ENCODE measurements at places on chromosomes 6 and 20.

DNA sequence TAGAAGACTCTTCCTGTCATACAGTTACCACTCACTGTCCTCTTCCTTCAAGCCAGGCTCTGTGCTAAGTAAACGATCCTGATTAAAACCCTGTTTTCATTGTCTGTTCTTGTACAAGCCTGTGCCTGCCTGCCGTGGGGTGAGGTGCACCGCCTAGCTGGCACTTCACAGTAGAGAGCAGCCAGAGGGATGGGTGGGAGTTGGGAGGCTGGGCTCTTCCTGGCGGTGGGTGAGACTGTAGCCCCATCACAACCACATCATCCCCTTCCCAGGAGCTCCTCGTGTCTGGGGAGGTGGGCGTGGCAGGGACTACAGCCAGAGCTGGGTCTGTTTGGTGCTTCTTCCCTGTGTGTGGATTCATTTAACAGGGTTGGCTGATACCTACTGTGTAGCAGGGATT is 382.0 kb downstream of the TAF4 start:
- no peak for DNase-seq

DNA sequence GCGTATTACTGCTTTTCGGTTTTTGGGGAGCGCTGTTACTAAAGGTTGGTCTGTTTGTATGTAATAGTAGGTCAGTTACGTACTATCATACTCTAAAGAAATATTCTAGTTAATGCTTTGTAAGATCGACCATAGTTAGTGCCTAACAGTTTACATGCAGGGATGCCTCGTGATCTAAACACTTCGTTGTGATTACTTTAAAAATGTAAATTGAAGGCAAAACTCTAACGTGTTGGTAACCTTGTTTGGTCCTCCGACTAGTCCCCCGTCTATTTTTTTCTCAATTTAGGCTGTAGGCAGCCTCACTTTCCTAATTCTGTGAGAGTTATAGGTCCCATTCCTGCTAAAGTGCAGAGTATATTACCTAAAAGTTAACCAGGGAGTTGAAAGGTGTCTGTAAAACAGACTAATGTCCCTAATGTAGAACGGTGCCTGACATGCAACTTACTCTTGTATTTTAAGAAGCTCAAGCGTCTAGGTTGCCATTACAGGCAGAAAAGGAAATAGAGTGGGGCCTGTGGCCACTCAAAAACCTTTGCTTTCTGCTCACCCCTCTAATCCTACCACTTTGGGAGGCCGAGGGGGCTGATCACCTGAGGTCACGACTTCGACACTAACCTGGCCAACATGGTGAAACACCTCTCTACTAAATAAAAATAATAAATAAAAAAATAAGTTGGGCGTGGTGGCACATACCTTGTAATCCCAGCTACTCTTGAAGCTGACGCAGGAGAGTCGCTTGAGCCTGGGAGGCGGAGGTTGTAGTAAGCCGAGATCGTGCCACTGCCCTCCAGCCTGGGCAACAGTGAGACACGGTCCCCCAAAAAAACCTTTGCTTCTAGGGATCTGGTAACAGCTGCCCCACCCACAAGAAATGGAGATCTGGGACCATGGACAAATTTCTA is 37.8 kb downstream of the HFE start:
- DNase-seq, result no peak

GRCh38 chr6:11814106-11814505 is 35.5 kb upstream of the ADTRP start:
- no peak for DNase-seq

DNA sequence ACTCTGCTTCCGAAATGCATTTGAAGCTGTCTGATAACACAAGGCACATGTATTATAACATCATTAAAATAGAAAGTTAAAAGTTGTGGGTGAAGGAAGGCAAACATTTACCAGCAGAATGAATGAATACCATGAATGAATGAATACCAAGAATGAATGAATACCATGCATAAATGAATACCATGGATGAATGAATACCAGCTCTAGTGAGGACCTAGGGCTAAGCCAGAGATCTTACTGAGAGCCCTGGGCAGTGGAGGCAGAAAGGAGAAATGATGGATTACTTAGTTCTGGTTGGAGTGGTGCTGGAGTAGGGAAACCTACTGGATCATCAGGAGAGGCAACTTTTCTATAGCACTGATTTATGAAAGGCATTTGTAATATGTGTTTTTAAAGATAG is 998.0 kb downstream of the KIF16B start:
- no peak for DNase-seq

GRCh38 chr6:146017672-146018071 is 11.2 kb upstream of the GRM1 start:
- DNase-seq, result no peak

DNA sequence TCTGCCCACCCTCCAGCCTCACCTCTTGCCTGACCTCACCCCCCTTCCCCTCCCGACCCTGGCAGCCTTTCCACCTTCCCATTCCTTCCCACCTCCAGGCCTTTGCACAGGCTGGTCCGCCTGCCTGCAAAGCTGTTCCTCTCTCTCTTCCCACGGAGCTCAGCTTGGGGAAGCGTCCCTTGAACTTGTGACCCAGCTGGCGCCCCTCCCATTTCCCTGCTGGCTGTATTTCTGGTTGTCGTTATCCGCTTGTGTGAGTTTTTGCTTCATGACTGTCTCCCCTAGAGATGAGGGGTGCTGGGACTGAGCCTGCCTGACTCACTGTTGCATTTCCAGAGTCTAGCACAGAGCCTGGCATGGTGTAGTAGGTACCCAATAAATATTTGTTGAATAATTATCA is 32.5 kb downstream of the VSTM2L start:
- no peak for DNase-seq

DNA sequence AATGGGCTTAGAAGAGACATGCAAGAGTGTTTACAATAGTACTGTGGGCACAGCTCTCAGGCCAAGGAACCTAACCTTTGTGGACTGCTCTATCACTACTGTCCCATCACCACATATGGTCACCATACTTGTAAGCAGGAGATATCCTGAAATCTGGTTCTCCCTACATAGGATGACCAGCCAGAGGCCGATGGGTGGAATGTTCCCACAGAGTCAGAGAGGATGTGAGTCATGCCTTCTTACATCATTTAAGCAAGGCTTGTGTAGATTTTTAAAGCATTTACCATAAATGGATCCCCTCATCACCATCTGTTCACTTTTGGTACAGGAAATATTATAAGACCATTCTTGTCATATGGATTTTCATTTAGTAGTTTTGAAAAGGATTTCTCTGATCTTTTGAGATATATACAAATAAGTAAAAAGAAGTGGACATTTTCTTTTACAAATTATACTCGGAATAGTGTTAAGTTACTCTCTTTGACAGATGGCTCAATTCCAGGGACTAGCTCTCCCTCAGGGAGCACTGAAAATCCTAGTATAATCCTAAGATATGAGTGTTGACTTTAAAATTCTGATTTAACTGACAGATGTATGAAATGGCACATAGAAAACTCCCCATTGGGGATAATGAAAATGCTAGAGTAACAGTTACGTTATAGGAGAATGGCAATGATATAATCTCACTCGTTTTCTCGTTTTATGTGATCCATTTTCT is 6.6 kb downstream of the HTR1B start:
- no peak for DNase-seq

GRCh38 chr20:35702824-35703695 is 3.9 kb downstream of the ROMO1 start:
- DNase-seq, result no peak

DNA sequence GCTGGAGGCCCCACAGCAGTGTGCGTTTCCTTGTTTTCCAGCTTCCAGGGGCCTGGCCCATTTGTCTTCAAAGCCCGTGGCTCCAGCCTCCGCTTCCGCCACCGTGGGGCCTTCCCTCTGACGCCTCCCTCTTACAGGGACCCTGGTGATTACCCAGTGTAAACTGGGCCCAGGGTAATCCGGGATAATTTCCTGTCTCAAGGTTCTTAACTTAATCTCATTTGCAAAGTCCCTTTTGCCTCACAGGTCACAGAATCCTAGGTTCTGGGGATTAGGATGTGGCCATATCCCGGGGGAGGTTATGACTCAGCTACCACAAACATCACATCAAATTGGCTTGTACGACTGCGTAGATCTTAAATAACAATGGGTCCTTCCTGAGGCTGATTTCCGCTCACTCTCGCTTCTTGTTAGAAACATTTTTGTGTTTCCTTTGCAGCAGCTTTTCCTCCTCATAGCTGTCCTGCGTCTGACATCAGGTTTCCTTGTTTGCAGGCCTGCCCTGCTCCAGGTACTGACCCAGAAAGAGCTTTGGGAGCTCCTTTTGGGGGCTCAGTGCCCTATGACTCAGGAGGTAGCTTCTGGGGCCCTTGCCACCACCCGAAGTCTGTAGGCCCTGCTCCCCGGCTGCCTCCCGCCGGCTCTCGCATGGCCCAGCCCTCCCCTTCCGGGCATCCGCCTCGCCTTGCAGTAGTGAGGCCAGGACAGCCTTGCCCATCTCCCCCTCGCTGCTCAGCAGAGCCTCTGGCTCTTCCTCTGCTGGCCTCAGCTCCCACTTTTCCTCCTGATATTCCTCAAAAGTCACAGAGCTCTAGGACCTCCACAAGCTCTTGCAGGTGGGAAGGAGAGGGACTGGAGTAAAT is 100.5 kb downstream of the ERMARD start:
- DNase-seq, result no peak

DNA sequence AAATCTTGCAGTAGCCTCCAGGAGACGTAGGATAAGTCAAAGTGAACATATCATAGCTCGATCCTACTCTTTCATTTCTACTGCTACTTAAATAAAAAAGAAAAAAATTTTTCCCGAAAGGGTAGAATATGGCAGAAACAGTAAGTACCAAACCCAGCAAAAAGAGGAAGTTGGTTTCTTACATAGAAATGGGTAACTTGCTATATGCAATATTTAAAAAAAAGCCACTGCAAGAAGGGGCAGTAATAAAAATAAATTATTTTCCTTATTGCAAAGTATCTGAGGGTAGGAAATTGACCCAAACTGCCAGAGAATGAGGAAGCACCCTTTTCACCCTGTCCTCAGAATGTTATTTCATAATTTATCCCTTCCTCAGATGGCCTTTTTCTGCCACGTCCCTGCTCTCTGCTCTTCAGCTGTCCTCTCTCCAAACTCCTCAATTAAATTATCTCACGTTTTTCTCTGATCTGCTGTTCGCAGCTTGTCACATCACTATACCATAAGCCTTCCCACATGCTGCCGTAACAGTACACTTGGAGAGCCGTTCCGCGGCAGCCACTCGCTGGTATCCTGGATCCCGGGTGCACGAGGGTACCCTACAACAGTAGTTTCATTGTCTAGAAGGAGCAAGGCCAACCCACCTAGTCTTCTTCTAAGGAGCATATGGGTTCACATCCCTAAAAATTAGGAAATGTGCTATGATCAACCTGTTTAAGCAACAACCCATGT is 149.6 kb downstream of the BACH2 start:
- DNase-seq, result no peak

DNA sequence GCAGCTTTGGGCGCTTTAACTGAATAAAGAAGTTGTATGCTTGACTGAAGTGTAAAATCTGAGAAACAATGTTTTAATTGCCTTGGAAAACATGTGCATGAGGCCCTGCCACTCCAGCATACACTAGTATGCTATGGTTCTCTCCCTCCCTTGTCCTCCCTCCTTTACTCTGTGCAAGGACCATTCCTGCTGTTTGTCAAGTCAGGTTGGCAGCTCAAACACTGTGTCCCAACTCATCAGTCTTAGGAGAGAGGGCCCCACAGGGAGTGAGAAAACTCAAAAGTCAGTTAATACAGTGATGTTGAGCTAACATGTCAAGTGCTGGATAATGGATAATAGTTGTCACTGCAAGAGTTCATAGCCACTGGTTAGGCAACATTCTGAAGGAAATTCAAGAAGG is 543.6 kb downstream of the GRIK2 start:
- DNase-seq, result no peak

DNA sequence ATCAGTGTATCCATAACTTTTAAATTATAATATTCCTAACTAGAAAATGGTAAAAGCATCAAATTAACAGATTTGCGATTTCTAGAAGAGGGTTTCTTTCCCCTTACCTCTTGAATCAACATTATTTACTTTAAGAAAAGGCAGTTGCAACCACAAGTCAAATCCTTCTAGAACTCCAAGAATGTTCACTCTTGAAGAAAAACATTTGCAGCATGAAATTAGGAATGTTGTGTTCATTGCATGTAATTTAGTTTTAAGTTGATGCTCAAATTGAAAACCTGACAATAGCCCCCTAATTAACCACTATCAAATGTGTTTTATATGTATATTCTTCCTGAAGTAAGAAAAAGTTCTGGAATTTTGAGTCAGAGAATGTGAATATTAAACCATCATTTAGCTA is 2.3 kb upstream of the REV3L start:
- DNase-seq, result no peak

DNA sequence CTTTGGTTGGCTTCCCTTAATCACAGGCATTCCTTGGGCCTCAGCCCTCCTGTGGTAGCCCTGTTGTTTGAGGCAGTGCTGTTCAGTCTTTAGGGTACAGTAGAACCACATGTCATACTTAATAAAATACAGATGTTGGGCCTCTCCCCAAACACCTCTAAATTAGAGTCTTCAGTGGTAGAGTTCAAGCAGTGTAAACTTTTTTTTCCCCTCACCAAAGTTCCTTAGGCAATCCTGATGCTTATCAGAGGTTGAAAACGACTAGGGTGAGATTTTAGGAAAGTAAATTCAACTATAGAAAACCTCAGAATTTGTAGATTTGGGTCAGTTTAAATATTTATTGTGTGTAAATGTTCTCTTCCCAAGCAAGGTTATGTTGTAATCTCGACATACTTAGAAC is 44.6 kb downstream of the BLTP3A start:
- DNase-seq, result no peak

DNA sequence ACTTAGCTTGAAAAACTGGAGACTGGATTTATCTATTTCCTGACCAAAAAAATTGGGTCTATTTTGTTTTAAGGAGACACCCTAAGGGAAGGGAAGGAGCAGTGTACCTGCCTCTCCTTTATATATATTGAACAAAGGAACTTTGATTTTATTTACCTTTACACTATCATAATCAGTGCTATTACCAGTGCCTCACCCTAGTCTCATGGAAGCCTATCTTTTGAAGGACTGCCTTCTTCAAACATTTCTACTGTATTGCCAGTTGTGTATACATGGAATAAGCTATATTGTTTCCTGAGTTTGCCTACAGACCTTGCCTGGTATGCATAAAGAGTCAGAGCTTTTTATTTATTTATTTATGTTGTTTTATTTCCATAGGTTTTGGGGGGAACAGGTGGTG is 124.9 kb downstream of the UTRN start:
- no peak for DNase-seq

GRCh38 chr20:14234666-14235295 is 102.6 kb downstream of the FLRT3 start:
- DNase-seq, result no peak

- no peak for DNase-seq
These were observed 127.6 kb upstream of the RUNX2 start for GRCh38 chr6:45200510-45200909.

- DNase-seq, result no peak
These were observed 93.5 kb downstream of the SPTLC3 start for GRCh38 chr20:13102237-13102636.

Measured in memory B cell (primary cell).